ENCODE measurements at places on chromosomes 3 and 15.

GRCh38 chr3:17579289-17580031 lies 163.0 kb downstream of the TBC1D5 start:
- DNase-seq = no peak
- no peaks in the 10 kb centered on the region for H3K27me3 ChIP-seq
- peaks cover 3% of the 10 kb centered on the region for H3K4me1 ChIP-seq
- no peaks in the 10 kb centered on the region for H3K36me3 ChIP-seq

- H3K27me3 ChIP-seq = no peaks in the 10 kb centered on the region
- H3K36me3 ChIP-seq = peaks cover 9% of the 10 kb centered on the region
- peak overlapping the region; percentile 39 for H3K4me3 ChIP-seq
- no peak for DNase-seq
Observed at GRCh38 chr3:161070252-161070930, 34.8 kb downstream of the B3GALNT1 start.

DNA sequence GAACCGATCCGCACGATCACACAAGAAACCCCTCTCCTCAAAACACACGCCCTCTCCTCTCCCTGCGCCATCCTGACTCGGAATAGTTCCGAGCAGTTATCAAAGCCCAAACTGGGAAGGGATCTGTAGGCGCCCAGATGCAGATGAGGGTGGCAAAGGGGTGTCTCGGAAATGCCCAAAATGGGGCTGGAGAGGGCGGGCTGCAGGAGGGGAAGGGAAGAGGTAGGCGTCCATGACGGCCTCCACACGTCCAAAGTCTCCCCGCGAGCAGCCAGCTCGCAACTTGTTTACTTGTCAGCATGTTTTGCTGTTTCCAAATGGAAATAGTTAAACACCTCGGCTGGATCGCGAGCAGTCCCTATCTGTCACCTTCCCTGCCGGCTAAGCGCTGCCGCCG lies 1.5 kb downstream of the NTRK3 start:
- H3K4me1 ChIP-seq = peaks cover 6% of the 10 kb centered on the region
- H3K36me3 ChIP-seq = no peaks in the 10 kb centered on the region
- H3K27ac ChIP-seq = no peak overlapping the region
- DNase-seq = no peak

DNA sequence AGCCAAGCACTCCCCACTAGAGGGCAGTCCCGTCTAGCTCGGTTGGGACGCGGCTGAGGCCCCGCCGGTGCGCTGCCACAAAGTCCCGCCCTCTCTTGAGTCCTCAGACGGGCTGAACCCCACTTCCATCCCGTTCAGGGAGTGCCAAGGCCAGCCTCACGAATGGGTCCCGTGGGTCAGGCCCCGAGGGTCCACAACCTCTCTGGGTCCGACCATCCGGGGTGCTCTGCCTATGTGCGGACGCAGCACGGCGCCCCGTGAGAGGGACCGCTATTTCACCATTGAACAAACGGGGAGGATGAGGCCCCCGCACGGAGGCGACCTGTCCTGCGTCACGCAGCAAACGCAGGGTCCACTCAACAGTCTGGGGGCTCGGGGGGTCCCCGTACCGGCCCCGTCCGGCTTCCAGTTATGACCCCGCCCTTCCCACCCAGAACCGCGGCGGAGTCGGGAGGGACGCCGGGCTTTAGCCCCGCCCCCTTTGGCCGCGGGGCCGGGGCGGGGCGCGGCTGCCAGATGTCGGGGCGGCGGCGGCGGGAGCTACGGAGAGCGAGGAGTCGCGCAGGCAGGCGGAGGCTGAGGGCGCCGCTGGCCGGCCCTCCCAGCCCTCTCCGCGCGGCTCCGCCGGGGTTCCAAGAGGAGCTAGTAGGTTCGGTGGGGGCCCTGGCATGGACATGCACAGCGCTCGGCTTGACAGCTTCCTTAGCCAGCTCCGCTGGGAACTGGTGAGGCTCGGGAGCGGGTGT lies at the start of gene INKA1:
Gene INKA1, plus strand, starts transcription at position 543 of the 746 bp plus-strand sequence. Its CDS starts 132 bp downstream, at position 675.
- no peaks in the 10 kb centered on the region for H3K36me3 ChIP-seq
- H3K4me1 ChIP-seq = peaks cover 26% of the 10 kb centered on the region
- peak; percentile 91 for DNase-seq
- H3K27me3 ChIP-seq = peaks cover 16% of the 10 kb centered on the region
- peak within 1 kb of the TSS; percentile 81 for H3K27ac ChIP-seq

DNA sequence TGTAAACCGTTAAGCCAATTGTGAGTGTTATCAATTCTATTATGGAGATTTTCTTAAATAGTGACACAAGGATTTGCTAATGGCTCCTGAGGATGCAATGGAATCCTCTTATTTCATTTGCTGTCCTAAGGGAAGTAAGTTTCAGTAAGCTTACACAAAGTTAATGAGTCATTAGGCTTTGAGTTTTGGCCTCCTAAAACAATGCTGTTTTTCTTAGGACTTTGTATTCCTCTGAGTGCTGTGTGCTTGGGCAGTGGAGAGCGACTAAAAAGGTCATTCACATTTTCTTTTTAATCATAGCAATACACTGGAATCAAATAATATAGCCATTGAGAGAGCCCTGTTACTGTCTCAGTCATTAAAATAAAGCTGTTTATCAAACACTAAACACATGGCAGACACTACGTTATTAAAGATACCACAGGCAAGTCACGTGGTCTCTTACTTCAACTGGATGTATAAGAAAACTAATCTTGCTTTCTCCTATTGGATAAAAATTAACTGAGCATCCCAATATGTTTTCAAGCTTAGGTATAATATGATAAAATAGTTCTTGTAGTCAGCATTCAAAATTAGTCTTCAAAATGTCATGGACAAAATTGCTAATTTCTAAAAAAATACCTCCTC lies 290.8 kb downstream of the NLGN1 start:
- H3K36me3 ChIP-seq = no peaks in the 10 kb centered on the region
- H3K4me3 ChIP-seq = no peak overlapping the region
- no peak for DNase-seq
- no peaks in the 10 kb centered on the region for H3K4me1 ChIP-seq
- no peaks in the 10 kb centered on the region for H3K27me3 ChIP-seq

GRCh38 chr15:47394286-47394809 lies 323.0 kb upstream of the SEMA6D start:
- no peak overlapping the region for H3K4me3 ChIP-seq
- no peak for DNase-seq
- H3K4me1 ChIP-seq = no peaks in the 10 kb centered on the region
- H3K36me3 ChIP-seq = no peaks in the 10 kb centered on the region

GRCh38 chr3:162130582-162130981 lies 634.0 kb downstream of the OTOL1 start:
- H3K36me3 ChIP-seq = no peaks in the 10 kb centered on the region
- H3K4me3 ChIP-seq = no peak overlapping the region
- H3K27me3 ChIP-seq = no peaks in the 10 kb centered on the region
- DNase-seq = no peak
- no peaks in the 10 kb centered on the region for H3K4me1 ChIP-seq
- no peak overlapping the region for H3K27ac ChIP-seq

- peaks cover 7% of the 10 kb centered on the region for H3K36me3 ChIP-seq
- H3K4me3 ChIP-seq = no peak overlapping the region
- H3K4me1 ChIP-seq = no peaks in the 10 kb centered on the region
- DNase-seq = no peak
Observed at GRCh38 chr3:175879417-175879816, 1020.3 kb downstream of the NAALADL2 start.

DNA sequence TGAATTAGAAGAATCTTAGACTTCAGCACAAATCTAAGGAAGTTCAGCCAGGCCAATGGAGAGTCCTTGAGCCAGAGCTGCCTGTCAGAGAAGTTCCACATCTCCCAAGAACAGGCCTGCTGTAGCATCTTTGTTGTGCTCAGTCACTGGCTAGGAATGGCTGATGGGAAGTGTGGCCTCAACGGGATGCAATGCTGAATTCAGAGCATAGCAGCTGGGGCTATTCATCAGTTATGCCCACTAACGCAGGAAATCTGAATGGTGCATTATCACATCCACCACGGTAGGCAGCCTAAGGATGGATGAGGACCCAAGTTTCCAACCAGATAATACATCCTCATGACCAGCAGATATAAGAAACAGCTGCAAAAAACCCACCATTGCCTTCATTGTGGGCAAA lies 3.2 kb upstream of the EIF1B start:
- H3K4me1 ChIP-seq = peaks cover 11% of the 10 kb centered on the region
- H3K27ac ChIP-seq = no peak overlapping the region
- peaks cover 6% of the 10 kb centered on the region for H3K36me3 ChIP-seq
- no peak for DNase-seq
- H3K27me3 ChIP-seq = no peaks in the 10 kb centered on the region
- H3K4me3 ChIP-seq = no peak overlapping the region

GRCh38 chr3:107798381-107798780 lies 275.6 kb downstream of the BBX start:
- no peak overlapping the region for H3K4me3 ChIP-seq
- no peak for DNase-seq
- H3K27ac ChIP-seq = no peak overlapping the region
- H3K36me3 ChIP-seq = peaks cover 31% of the 10 kb centered on the region
- H3K4me1 ChIP-seq = peaks cover 19% of the 10 kb centered on the region

- no peaks in the 10 kb centered on the region for H3K36me3 ChIP-seq
- DNase-seq = no peak
Observed at GRCh38 chr15:33506781-33507296, 196.1 kb downstream of the RYR3 start.

DNA sequence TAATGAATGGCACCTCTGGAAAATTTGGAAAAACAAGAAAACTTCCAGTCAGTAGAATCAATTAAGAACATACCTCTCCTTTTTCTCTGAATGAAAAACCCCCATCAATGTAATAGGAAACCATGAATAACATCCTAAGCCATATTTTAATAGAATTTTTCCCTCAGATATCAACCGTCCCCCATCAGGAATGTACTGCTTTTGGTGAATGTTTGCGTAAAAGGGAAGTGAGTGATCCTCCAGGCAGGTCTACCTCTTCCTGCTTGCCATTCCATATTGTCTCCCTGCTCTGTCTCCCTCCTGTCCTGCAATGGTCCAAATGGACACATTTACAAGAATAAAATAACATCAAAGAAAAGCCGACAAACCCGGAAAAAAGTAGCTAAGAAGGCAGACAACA lies 30.8 kb downstream of the LAMP3 start:
- H3K36me3 ChIP-seq = peaks cover 11% of the 10 kb centered on the region
- H3K27me3 ChIP-seq = peaks cover 31% of the 10 kb centered on the region
- H3K4me1 ChIP-seq = no peaks in the 10 kb centered on the region
- no peak overlapping the region for H3K27ac ChIP-seq
- DNase-seq = no peak
- no peak overlapping the region for H3K4me3 ChIP-seq

- peak overlapping the region; percentile 92 for H3K4me3 ChIP-seq
- no peaks in the 10 kb centered on the region for H3K27me3 ChIP-seq
- H3K4me1 ChIP-seq = peaks cover 60% of the 10 kb centered on the region
- no peak for DNase-seq
Observed at GRCh38 chr3:194686816-194687637, 1.3 kb downstream of the FAM43A start.
